ENCODE measurements at places on chromosomes 7 and 10.

DNA sequence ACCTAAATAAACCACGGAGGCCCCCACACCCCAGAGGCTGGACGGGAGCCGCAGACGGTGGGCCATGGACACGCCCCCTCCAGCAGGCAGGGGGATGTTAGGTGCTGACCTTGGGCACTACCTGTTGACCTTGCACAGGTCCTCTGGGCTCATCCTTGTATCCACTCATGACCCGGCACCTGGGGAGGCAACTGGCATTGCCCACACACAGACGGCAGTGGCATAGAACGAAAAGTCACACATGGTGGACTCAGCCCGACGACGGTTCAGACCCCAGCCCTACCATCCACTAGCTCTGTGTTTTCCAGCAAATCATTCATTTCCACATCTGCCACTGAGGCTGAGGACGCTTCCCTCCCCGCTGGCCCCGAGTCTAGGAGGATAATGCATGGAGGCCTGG, 247.7 kb upstream of the PPP2R2D start:
- DNase-seq: no peak

DNA sequence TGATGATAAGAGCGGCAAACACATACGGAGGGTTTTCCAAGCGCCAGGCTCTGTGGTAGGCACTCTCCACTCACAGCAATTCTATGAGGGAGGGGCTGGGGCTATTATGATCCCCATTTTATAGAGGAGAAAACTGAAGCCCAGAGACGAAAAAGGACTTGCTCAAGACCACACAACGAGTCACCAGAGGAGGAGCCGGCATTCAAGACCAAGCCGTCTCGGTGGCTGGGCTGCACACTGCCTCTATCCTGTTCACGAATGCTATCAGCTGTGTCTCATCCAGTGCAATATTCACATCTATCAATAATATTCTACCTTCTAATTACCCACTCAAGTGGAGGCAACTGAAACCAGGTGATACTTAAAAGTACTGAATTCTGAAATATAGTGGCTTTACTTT, 67.8 kb upstream of the NMT2 start:
- DNase-seq: no peak

GRCh38 chr10:132258423-132258822, 49.3 kb downstream of the STK32C start:
- DNase-seq: no peak

GRCh38 chr7:142709921-142710320, 39.4 kb upstream of the PRSS1 start:
- DNase-seq: no peak

- no peak for DNase-seq
These were observed 156.5 kb downstream of the UBE2H start for GRCh38 chr7:129796186-129796775.

GRCh38 chr10:91579329-91579985, 53.4 kb downstream of the PPP1R3C start:
- DNase-seq: no peak

GRCh38 chr10:129851941-129852640, 112.0 kb downstream of the EBF3 start:
- DNase-seq: no peak

DNA sequence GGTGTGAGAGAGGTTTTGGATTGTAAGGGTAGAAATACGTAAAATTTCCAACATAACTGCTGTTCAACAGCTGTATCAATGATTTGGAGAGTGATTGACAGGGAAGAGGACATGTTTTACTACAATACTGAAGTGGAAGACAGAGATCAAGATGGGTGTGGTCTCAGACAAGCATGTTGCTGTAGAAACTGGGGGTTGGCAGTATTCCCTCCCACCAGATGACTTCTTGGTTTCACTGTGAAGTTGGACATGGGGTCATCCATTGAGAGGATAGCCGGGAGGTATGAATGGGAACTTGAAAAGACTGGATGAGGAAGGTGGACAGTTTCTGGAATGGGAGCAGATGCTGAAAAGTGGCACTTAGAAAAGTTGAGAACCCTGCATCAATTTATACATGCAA, 95.3 kb upstream of the HDAC9 start:
- no peak for DNase-seq

DNA sequence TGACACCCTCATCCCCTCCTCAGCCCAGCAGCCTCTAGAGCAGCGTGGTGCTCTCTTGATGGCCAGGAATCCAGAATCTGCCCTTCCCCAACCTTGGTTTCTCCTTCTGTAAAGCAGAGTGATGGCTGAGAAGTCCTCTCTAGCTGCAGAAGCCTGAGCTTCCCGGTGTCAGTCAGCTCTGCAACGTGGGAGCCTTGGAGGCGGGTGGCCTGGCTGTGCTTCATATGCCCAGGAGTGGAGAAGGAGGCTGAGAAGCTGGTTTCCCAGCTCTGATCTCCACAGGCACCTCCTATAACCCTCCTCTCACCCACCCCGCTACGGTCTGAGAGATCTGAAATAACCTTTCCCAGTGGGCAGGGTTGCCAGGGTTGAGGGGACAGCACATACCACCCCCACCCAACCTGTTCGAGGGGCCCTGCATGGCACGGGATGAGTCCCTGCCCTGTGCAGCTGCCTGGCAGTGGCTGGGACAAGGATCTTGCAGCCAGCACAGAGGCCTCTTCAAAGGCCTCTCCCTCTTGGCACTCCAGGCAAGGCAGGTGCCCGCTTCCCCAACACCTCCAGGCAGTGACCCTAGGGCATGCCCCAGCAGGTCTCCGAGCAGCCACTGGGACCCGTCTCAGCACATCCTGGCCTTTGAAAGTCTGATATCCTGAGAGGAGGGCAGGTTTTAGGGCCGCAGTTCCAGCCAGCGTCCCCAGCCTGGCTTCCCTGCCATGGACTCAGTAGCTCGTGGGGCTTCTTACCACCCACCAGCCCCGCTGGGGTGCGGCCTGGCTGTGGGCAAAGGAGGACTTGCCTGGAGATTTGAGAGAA, 18.3 kb upstream of the SLC29A3 start:
- DNase-seq: no peak

- DNase-seq: no peak
These were observed 213.9 kb downstream of the ELFN1 start for GRCh38 chr7:1883834-1884582.

- DNase-seq: no peak
These were observed 230.5 kb downstream of the TCF7L2 start for GRCh38 chr10:113180401-113181154.

DNA sequence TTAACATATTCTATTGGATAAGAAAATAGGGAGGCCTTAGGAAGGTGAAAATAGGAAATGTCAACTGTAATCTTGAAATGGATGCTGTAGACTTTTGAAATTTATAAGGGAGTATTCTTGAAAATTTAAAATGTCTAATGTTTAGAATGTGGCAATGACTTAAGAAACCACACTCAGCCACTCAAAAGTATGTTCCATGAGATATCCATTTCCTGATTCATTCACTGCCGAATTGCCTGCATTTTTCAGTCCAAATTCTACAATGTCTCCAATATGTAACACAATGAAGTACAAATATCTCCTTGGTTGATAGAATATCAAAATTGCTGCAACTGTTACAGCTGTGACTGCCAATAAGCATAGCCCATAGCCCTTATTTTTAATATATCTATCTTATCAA, 25.9 kb downstream of the PRKG1 start:
- DNase-seq: no peak

GRCh38 chr10:5615316-5615715, 51.1 kb downstream of the ASB13 start:
- no peak for DNase-seq

GRCh38 chr10:132862485-132863420, 76.8 kb upstream of the NKX6-2 start:
- no peak for DNase-seq

DNA sequence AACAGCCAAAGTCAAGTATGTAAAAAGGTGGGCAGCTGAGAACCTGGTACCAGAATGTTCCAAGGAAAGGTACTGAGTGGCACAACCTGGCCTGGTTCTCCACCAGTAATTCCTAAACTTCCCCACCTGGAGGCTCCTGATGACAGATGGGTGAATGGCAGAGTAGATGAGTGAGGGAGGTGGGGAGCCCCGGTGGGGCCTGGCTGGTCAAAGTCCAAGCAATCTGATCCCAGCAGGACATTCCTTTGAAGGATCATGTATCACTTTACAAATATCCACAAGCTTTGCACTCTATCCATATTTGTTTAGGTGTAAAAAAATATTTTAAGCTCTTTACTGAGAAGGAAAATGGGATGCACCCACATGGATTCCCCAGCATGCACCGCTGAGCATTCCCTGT, 250.2 kb downstream of the DPP6 start:
- DNase-seq: no peak

GRCh38 chr7:137957887-137958286, 44.0 kb downstream of the CREB3L2 start:
- DNase-seq: no peak

DNA sequence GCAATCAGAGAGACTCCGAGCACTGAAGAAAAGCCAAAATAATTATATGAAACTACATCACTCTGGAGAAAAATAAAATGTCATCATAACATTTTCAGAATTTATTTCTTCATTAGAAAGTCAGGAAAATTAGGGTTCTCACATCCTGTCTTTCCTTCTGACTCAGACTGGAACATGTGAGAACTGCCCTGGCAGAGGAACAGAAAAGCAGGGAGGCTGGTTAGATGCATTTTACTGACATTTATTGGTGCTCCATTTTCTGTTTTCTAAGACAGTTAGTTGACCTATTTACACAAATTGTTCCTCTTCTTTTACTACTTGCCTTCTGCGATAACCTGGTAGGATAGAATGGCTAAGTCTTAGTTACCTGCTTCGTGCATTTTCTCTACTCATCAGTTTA, 58.6 kb upstream of the ANK3 start:
- DNase-seq: no peak

DNA sequence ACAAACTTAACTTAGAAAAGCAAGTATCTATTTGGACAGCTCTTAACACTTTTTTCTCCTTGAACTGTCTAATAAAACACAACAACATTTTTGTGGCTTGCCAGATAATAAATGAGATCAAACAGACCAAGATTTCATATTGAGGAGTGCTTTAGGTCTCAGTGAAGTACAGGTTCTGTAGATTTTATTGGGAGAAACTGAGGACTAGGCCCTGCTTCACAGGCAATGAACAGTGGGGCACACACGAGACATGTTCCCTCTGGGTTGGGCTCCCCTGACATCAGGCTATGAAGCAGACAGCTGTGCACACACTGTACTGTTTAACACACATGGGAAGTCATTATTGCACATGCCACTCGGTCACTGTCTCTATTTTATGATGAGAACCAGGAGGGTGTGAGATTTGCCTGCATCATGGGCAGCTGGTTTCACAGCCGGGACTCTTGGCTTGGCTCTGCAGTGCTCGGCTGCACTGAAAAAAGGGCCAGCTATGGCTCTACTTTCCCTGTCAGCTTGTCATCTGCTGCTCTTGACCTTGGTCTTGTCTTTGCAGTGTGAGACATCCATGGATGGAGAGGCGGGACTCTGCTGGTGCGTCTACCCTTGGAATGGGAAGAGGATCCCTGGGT, 4.2 kb downstream of the IGFBP1 start:
- DNase-seq: no peak

- no peak for DNase-seq
These were observed 347.7 kb downstream of the POM121L12 start for GRCh38 chr7:53383131-53383530.

DNA sequence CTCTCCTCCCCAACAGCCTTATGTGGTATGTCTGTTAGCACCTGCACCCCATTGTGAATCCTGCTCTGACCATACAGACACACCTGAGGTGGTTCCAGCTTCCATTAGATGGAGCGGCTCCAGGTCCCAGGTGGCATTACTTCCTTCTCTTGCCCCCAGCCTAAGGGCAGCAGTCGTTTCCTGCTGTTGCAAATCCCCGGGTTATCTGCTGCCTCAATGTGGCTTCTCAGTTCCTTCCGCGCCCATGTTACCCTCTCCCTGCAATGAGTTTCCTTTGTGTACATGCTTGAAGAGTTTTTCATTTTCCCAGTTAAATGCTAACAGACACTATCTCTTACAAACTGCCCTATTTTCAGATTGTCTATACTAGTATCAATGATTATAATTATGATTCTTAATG, 62.8 kb upstream of the PRKCQ start:
- no peak for DNase-seq

DNA sequence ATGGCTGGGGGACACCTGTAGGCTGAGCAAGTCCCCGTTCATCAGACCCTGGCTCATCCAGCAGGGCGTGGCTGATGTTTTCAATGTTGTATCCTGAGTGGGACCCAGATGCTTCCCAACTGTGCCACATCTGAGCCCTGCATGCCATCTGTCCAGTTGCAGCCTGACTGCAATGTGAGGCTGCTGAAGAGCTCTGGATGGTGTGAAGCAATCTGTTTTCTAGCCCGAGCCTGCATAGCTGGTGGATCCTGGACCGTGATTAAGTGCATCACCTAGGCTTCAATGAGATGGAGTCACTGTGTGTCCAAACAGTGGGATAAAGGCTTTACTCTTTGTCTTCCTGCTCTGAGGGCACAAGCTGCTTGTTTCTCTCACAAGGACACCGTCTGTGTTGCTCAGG, 99.8 kb downstream of the TCF7L2 start:
- DNase-seq: no peak

GRCh38 chr7:131553931-131554330, 2.5 kb downstream of the PODXL start:
- no peak for DNase-seq

- no peak for DNase-seq
These were observed 28.3 kb upstream of the PIP4K2A start for GRCh38 chr10:22742678-22743077.

DNA sequence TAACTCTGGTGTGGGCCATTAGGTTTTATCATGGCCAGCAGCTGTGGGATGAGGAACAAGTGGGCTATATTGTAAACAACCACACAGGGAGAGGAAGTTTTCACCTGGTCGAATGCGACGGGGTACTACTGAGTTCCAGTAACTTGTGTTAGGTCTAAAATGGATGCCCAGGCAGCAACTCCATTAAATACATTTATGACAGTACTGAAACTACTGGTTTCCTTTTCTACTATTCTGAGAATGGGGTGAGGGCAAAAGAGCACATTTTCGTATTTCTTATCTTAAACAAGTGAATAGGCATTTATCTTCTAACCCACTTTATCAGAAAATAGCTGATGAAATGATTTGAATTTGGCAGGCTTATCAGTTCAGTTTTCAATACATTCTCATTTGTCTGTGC, 109.7 kb downstream of the C1GALT1 start:
- DNase-seq: no peak

DNA sequence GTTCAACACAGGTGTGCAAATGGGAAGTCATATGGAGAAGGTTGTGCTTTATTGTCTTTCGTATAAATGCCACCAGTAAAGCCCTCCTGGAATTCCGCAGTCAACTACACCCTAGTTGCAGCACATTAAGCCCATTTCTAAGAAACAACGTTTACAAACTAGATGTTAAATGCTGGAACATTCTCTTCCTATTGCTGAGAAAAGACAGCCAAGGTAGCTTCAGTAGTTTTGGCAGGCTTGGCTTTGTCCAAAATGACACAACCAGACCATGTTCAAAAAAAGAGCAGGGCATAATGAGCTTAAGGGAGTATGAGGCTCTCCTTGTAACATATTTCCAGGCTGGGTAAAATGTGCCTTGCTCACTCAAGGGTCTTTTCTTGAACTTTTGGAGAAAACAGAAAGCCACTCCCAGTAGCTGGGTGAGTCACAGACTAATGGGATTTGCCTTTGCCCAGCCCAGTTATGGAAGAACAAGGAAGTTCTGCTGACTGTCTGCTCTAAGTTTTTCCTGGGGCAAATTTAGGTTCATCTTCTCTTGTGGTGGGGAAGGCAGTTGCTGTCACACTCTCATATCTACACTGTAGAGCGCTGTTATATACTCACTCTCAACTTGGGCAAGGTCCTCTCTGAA, 238.7 kb downstream of the PLXNA4 start:
- no peak for DNase-seq
